ENCODE measurements at places on chromosomes 11 and 22.

- peak; percentile 78 for DNase-seq
Measured at GRCh38 chr22:35995772-35996171, 32.9 kb downstream of the RBFOX2 start.

DNA sequence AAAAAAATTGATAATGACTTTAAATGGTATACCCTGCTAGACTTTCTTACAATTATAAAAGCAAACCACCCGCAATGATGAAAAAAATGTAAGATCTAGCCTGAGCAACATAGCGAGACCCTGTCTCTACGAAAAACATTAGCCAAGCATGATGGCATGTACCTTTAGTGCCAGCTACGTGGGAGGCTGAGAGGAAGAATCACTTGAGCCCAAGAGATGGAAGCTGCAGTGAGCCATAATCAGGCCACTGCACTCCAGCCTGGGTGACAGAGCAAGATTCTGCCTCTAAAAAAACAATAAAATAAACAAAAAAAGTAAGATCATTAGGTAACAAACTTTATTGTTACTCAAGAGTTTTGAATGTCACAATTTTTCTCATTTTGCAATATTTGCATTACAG, 39.2 kb downstream of the KMT5B start:
- no peak for DNase-seq

DNA sequence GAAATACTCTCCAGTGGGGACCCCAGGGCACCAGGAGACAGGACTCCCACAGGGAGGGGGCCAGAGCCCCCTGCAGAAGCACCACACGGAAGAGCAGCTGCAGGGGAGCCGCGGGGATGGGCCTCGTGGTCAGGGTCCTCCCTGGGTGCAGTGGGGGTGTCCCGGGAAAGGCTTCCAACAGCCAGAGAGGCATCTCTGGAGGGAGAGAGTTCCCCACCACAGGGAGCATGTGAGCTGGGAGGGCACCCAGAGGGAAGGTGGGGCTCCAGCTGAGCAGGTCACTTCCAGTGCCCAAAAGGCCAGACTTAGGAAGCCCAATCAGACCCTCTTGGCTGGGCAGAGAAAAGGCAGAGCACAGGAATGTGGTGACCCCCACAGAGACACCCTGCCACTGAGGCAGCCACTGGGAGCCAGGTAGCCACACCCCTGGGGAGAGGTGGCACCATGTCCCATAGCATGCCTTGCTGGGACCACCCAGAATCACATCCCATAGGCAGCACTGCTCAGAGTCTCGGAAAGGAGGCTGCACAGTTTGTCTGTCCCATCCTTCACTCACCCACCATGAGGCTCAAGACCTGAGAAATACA, 49.9 kb upstream of the LMO1 start:
- no peak for DNase-seq

GRCh38 chr11:97965849-97966646, 1054.7 kb upstream of the CNTN5 start:
- DNase-seq = no peak

- no peak for DNase-seq
Measured at GRCh38 chr11:47489395-47489755, 40.4 kb upstream of the RAPSN start.
